NCI-H2107 (cell line): ENCODE measurements at places on chromosomes 5 and 9.

DNA sequence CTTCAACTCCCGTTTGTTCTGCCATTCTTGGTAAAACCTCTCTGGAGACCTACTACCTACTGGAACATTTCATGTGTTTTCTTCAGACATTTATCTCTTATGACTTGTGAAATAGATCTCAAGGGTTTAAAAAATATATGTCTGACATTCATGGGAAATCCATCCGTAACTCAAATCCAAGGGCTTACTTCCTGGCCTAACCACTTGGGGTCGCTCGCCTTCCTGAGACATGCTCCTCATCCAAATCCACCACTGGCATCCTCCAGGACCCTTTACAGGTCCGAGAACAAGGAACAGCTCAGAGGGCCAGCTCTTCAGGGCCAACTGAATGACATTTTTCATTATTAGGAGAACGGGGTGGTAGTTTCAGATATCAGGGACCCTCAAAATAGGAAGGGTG lies 235.1 kb upstream of the TUT7 start:
- DNase-seq = no peak

DNA sequence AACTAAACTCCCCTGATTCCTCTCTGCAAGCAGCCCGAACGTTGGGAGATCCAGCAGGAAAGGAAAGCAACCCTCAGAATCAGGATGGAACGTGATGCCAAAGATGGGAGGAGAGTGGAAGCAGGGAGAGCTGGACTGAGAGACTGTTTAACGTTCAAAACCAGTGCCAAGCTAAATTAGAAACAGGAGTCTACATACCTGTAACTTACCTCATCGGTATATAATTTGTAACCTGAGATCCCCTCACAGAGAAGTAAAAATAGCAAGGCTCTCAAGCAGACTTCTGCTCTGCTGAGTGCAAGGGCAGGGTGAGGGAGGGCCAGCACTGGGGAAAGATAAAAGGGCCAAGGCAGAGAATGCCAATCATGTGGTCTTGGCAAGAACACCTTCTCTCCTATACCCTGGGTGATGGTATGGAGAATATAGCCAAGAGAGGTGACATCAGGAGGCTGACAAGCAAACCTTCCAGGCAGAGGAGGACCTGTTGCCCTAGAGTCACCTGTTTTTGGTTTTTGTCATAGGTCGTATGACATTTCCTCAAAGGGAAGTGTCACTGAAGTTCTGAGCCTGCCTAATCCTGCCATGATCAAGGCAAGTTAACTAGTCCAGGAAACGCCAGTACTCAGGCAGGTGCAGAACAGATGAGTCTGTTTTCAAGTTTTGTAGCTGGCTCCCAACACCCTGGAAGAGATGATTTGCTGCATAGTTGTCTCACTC lies 472.0 kb downstream of the NFIB start:
- peak; percentile 45 for DNase-seq

DNA sequence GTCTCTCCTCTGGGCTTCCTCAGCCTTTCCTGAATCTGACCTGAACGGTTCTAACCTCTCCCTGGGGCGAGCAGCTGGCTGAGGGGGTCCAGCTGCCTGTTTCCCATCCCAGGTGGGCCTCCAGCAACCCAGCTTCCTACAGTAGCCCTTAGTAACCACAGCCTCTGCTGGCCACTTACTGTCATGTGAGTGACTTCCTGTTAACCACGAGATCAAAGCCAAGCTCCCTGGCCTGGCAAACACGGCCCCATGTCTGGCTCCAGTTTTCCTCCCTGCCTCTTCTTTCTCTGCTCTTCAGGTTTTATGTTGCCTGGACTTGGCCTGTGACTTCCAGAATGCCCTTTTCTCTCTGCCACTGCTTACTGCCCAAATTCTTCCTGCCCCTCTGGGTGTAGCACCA lies 47.2 kb upstream of the DAB2IP start:
- no peak for DNase-seq

- no peak for DNase-seq
Measured at GRCh38 chr5:74767579-74767913, 497 bp downstream of the NSA2 start.

- no peak for DNase-seq
Measured at GRCh38 chr9:128482186-128482585, 22.3 kb upstream of the GLE1 start.
